ENCODE measurements at places on chromosomes 16 and 17.

GRCh38 chr16:8713635-8714172 lies 39.3 kb downstream of the ABAT start:
- no peak for DNase-seq

- DNase-seq, result peak; percentile 37
Observed at GRCh38 chr17:17401271-17401781, 75.5 kb upstream of the MED9 start.

GRCh38 chr17:17161759-17162158 lies 44.4 kb downstream of the PLD6 start:
- no peak for DNase-seq

DNA sequence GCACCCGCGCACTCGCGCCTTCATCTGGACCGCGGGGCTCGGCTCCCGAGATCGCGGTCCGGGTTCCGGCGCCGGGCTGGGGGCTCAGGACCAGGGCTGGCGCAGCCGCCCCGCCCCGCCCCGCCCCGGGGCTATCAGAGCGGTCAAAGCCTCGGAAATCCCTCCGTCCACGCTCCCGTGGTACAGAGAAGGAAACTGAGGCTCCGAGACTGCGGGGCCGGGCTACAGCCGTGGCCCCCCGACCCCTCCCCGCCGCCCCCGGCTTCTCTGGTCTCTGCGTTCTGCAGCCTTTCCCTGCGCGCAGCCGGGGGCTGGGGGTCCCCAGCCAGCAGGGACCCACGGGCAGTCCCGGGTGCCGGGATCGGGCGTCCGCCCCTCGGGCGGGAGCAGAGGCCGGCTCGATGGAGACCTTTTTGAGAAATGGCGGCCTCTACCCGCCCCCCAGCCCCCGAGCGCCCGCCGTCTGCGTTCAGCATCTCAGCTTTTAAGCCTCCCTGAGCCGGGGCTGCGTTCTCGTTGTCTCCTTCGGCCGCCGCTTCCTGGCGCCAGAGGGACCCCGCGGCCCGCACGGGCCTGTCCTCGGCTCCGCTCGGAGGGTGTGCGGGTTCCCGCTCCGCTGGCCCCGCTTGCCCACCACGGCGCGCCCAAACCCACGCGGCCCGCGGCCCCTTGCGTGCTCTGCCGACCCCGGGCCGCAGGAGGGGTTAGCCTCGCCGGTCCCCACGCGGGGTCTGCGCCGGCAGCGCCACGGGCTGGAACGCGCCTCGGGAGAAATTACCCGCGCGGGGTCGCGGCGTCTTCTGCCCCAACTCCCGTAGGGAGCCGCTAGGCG lies 1.5 kb upstream of the NPTX1 start:
- peak; percentile 71 for DNase-seq

DNA sequence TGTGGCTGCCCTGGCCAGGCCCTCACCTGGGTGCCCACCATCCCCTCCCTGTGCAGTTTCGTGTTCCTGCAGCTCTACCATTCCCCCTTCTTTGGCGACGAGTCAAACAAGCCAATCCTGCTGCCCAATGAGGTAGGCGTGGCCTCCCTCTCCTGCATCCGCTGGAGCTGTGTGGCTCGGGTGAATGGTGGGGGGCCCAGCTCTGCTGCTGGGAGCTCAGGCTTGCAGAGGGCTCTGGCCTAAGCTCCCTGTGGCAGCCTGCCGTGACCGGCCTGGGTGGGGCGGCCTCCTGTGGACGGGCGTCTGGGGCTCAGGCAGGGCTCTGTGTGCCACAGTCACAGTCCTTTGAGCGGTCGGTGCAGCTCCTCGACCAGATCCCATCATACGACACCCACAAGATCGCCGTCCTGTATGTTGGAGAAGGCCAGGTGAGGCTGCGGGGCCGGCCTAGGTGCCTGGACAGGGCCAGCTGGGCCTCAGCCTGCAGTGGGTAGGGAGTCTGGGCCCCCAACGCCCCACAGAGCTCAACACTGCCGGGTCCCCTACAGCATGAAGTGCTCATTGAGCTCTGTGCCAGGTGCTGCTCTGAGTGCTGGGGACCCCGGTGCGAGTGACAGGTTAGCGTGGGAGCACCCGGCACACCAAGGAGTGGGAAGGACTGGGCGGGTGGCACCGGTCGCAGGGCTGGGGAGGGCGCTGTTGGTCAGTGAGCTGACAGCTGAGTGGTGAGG lies 37.3 kb downstream of the TSC2 start:
- no peak for DNase-seq

DNA sequence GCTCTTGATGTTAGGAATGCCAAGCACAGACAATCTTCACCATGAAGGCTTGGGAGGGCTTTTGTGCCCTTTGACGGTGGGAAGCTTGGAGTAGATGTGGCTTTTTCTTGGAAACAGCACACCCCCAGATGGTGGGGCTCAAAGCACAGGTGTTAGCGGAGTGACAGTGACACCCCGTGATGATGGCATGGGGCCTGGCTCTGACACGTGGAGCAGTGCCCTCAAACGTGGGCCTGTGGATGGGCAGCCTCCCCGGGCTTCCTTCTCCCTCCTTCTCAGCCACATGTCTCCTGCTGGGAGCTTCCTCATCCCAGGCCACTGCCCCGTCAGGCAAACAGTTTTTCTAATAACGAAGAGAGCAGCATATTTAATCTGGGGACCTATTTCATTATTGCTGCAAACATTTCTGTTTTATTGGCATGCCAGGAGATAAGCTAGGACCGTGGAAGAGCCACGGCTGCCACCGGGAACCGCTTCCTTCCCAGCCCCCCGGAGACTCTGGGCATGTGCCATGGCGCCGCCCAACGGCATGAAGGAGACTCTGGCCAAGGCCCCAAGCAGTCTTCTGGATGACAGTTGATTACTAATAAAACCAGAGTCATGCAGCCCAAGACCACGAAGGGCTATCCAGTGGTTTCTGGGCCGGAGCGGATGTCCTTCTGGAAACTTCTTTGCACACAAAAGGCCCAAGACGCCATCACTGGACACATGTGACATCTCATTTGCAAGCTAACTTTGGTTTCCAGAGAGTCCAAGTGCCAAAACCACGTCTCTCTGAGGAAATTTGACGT lies 280.3 kb upstream of the FOXF1 start:
- DNase-seq, result no peak

DNA sequence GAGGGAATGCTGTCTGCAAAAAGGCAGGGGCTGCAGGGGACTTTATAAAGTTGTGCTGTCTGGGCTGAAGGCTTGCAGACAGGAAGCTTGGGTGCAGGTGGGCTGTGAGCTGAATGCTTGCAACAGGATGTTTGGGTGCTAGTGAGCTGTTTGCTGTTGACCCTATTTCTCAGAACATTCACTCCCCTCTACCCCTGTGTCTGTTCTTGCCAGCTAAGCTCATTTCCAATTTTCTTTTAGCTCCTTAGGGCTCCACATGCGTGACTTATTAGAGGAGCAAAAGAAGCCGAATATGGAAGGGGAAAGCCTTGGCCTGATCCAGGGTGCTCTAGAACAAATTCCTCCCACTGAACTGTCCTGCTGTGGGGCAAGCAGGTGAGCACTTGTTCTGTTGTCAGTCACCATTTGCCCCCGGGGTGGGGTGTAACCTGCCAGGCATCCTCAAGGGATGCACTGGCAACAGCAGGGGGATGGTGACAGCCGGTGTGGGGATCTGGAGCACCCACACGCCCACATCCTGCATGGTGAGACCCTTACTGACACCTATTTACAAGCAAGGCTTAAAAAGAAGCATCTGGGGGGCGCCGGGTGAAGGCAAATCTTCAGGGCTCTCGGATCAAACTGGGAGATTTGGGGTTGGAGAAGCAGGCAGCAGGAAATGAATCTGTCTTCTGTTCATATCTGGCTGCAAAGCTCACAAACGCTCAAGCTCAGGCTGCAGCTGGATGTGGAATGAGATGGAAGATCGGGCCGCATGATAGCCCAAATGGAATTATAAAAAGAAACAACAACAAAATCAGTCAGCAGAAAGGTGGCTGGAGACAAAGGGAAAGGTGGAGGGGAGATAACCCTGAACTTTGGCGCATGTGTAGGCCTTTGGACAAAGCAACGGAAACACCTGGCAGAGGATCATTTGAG lies 21.1 kb upstream of the NUP93 start:
- no peak for DNase-seq

DNA sequence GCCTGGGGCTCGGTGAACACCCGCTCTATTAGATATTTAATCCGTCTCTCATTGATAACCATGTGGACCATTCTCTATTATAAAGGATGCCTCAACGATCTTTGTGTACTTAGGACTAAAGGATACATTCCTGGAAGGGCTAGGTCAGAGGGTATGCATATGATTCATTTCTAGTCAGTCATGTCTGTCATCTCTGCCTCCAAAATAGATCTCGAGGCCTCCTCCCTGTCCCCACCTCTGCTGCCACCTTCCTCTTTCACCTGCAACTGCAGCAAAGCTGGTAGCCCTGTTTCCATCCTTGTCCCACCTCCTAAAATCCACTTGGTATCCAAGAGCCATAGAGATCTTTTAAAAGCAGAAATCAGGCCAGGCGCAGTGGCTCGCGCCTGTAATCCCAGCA lies 121.5 kb downstream of the KATNIP start:
- DNase-seq, result no peak

- DNase-seq, result no peak
Observed at GRCh38 chr16:13335879-13336278, 434.5 kb downstream of the SHISA9 start.

All from AG08395 (cell line).